Fibroblast of skin of scalp (primary cell): ENCODE measurements at places on chromosomes 5 and 9.
A peak's percentile ranks its signal among the peaks of the same experiment; 100 is the strongest.

DNA sequence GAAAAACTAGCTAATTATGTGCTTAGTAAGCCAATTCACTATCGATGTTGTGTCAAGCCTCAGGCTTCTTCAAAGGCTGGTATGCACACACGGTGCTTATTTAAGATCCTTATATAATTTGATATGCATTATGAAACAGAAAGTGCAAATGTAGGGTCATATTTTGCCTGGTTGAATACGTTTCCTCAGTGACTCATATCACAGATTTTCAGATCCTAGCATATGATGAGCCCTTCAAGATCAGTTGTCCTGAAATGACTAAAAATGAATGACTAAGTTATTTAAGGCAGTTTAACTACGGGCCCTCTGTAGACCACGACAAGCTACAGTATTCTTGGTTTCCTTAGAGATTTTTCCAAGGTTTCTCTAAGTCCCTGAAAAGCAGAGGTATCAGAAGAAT is 778.3 kb downstream of the PRELID2 start:
- peak; percentile 3 for DNase-seq

DNA sequence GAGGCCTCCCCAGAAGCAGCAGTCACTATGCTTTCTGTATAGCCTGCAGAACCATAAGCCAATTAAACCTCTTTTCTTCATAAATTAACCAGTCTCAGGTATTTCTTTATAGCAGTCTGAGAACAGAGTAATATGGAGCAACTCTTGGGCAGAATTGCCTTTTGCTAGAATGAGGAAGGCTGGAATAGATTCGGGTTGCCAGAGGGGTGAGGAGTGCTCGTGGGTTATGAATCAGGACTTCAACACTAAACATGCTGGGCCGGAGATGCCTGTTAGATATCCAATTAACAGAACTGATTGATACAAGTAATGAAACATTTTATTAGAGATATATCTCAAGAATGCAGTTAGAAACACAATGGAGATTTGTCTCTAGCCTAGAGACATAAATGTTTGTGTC is 140.9 kb upstream of the MAP3K1 start:
- no peak for DNase-seq

DNA sequence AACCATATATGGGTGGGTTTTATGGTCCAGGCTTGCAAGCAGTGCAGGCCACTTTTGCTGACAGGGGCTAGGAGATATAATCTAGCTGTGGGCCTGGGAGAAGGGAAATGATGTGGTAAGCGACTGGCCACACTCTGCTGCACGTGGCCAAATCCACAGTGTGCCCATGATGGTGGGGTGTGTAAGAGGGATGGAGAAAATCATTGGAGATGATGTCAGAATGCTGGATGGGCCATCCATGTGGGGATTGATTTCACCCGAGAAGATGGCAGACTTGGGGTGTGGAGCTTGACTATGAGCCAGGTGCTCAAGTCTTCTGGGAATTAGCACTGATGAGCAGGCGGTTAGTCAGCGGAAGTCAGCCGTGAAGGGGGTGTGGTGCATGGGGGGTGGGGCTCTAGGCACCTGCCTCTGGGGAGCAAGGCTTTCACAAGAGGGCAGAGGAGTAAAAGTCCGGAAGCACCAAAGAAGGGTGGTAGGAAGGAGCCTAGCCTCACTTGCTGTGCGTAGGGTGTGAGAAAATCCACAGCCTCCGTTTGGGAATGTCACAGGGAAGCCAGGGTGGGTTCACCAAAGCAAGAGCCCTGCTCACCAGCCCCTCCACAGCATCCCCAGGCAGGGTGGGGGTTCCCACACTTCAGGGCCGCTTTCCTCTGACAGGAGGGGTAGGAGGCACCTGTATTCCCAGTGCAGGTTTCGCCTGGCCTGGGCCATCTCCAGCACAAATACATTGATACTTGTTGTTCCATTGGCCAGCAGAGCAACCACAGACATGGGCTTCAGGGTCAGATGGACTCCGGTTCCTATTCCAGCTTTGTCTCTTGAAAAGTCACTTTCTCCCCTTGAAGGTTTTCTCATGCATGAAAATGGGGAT is 44.5 kb upstream of the ANGPTL2 start:
- DNase-seq, result no peak

- no peak for DNase-seq
Measured at GRCh38 chr9:125920402-125920801, 173.2 kb downstream of the PBX3 start.

DNA sequence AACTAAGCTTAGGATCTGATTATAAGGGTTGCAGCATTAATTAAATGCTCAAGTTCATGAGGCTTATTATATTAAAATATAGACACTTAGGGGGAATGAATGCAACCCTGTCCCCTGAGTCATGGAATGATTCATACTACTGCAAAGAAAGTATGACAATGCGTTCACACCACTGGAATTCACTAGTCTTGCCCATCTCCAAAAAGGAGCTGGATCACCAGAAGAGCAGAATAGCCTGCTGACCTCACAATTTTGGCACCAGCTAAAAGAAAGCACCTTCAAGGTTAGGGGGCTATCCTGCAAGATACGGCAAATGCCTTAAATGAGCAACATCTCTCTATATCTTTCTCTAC is 32.0 kb upstream of the TMED7 start:
- peak; percentile 89 for DNase-seq

- DNase-seq, result no peak
Measured at GRCh38 chr5:87845734-87846133, 422.9 kb downstream of the TMEM161B start.

- no peak for DNase-seq
Measured at GRCh38 chr5:35308421-35308820, 78.1 kb upstream of the PRLR start.

- DNase-seq, result no peak
Measured at GRCh38 chr9:93644397-93645088, 68.2 kb downstream of the PHF2 start.

- no peak for DNase-seq
Measured at GRCh38 chr5:6236858-6237481, 141.4 kb downstream of the MED10 start.
